GM12878 (cell line): ENCODE measurements at places on chromosomes 3 and 15.
A peak's percentile ranks its signal among the peaks of the same experiment; 100 is the strongest.

DNA sequence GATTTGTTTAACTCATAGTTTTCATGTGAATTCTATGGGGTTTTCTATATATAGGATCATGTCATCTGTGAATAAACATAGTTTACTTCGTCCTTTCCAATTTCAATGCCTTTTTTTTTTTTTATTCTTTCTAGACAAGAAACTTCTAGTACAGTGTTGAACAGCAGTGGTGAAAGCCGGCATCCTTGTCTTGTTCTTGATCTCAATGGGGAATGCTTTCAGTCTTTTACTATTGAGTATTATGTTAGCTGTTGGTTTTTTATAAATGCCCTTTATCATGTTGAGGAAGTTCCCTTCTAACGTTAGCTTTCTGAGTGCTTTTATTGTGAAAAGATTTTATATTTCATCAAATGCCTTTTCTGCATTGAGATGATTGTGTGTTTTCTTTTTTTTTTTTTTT lies 69.0 kb downstream of the SLMAP start:
- no peak for DNase-seq

GRCh38 chr3:104044002-104044401 lies 1322.7 kb upstream of the ALCAM start:
- DNase-seq, result no peak

GRCh38 chr3:39273119-39273518 lies 6.7 kb downstream of the CX3CR1 start:
- DNase-seq, result no peak

- DNase-seq, result no peak
Observed at GRCh38 chr3:149717391-149718056, 34.8 kb downstream of the COMMD2 start.

- no peak for DNase-seq
Observed at GRCh38 chr3:139772539-139773500, 95.0 kb upstream of the NMNAT3 start.

DNA sequence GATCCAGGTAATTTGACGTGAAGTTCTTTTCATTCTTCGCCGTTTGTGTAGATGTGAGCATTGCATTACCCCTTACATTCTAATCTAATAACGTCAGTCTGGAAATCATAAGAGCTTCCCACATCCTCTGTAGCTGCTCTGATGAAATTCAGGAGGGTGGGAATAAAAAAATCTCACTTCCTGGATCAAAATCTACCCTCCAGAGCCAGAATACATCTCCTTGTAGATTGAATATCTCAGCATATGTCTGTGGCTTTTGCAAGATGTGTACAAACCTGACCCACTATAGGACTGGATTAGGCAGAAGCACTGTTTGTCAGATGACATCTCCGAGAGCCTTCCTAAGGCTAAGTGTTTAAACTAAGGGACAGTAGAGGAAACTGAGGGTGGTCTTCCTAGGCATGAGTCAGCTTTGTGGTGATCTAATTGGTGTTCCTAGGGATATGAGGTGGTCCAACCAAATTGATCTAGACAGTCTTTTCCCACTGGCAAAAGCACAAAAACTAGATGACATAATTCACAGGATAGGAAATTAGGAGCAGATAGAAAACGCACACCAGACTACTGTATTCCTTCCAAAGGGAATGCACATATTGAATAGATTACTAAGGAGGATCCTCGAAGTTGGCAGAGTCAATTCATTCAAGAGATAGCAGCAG lies 216.3 kb upstream of the LRTM1 start:
- DNase-seq, result no peak

DNA sequence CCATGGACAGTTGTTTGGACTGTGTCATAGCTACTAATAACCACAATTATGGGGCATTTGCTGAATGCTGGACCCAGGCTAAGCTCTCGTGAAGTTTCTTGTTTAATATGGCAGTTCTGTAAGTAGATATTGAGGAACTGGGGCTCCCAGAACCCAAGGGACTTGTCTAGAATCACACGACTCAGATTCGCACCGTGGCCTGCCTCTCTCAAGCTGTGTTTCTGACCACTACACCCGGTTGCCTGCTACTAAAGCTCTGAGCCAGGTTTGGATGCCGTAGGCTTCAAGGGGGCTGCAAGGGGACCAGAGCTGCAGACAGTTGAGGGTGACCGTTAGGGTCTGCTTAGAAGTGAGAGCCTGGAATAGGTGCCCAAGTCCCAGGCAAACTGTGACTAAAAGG lies 11.5 kb downstream of the TEX264 start:
- DNase-seq, result no peak

GRCh38 chr15:41241221-41241964 lies 10.3 kb downstream of the CHP1 start:
- DNase-seq, result no peak

GRCh38 chr3:66256806-66257205 lies 36.0 kb downstream of the SLC25A26 start:
- no peak for DNase-seq

- DNase-seq, result peak; percentile 27
Observed at GRCh38 chr3:184005941-184006507, 11.7 kb downstream of the ABCC5 start.

DNA sequence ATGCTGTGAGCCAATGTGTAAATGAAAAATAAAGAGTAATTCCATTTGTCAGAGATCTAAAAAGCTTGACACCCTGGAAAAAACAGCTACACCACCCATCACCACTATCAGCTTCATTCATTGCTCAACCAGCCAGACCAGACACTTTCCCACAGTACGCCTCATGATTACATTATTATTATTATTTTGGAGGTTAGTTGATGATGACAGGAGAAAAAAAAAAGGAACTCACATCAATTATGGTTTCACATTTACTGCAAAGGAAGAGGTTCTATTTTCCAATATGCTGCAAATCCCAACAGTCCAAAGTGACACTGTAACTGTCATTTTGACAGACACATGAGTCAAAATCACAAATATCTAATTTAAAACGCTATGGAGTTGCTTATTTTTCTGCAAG lies 134.7 kb upstream of the TSC22D2 start:
- DNase-seq, result no peak

GRCh38 chr3:59027607-59028006 lies 22.2 kb downstream of the CFAP20DC start:
- no peak for DNase-seq

DNA sequence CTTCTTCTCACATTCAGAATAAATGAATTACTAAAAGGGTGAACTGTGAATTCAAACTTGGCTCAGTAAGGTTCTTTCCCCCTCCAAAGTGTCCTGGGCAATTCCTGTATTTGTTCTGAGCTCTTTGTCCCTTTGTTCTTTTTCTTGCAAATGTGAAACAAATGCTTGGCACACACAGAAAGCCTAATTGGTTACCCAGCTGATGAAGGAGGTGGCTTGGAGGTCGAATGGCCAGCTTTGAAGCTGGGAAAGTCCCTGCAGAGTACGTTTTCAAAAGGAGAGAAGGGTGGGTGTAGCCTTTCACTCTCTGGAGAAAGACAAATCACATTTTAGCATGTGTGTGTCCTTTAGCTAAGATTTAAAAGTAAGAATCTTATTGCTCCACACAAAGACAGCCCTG lies 154.4 kb downstream of the PEX5L start:
- DNase-seq, result peak; percentile 61

- no peak for DNase-seq
Observed at GRCh38 chr15:93477188-93477587, 388.2 kb upstream of the RGMA start.

DNA sequence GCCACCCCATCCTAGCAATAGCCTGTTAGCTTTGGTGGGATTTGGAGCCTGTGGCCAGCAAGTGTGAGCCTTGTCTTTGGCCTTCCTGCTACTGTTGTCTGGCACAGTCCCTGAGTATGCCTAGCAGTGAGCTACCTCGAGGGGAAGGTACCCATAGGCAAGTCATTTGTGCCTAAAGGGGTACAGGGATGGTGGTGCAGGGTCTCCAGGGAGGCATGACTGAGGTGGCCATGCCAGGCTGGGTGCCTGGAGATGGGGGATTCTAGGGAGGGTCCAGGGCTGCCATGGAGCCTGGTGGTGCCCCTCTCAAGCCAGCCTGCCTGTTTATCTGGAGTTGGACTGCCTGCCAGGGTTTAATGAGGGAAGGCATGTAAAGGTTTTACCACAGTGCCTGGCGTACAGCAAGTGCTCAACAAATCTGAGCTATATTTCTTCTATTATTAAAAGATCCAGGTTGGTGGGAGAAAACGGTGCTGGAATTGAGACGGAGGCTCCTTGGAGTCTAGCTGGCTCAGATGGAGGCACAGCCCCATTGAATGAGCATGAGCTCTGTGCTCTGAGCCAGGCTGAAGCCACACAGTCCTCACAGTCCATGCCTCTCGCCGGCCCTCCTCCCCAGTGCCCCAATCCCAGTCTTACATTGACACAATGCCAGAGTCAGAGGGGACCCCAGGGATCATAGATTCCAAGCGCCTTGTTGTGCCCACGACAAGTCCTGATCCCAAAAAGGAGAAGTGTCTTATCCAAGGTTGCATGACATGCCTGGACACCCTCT lies 76.2 kb downstream of the CORO2B start:
- no peak for DNase-seq

GRCh38 chr3:87186608-87187159 lies 40.4 kb upstream of the CHMP2B start:
- DNase-seq, result no peak

DNA sequence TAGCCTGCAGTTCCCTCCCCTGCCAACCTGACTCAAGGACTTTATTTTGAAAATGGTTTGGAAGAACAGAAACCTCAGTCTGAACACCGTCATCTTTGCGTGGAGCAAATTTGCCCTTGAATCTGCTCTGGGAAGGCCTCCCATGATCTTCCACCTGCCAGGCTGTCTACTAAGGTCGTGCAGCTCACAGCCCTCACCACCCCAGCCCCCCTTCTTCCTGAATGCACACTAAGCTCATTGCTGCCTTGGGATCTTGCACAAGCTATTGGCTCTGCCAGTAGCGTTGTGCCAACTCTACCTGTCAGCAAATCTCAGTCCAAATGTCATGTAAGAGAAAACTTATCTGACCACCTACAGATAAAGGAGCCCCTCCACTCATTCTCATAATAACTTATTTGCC lies 141.5 kb downstream of the USP13 start:
- no peak for DNase-seq

- DNase-seq, result no peak
Observed at GRCh38 chr3:149180057-149180573, 41.5 kb downstream of the CP start.

- DNase-seq, result no peak
Observed at GRCh38 chr15:47663101-47663500, 54.2 kb upstream of the SEMA6D start.

GRCh38 chr3:73324203-73325155 lies 263.0 kb downstream of the EBLN2 start:
- no peak for DNase-seq

DNA sequence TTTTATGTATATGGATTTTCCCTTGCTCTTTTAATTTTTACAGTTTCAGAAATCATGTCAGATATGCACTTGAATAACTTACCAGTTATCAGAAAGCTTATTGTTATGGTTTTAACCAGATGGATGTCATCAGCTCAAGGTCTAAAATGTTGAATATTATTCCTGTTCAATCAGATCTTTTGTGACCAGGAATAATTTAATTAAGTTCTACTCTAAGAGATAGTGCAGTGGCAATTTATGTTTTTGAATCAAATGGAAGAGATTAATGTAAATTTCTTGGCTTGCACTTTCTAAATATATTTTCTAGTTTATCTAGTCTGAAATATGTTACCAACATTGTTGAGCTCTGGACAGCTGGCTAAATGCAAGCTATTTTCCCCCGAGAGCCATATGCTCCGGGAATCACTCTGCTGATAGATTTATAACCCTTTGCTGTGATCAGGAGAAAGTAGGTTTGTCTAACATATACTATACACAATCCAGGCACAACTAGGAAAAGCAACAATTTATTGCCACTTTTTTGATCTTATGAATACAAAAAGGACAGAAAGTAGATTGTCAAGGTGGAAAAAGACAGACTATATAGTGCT lies 76.8 kb upstream of the CD96 start:
- DNase-seq, result no peak

DNA sequence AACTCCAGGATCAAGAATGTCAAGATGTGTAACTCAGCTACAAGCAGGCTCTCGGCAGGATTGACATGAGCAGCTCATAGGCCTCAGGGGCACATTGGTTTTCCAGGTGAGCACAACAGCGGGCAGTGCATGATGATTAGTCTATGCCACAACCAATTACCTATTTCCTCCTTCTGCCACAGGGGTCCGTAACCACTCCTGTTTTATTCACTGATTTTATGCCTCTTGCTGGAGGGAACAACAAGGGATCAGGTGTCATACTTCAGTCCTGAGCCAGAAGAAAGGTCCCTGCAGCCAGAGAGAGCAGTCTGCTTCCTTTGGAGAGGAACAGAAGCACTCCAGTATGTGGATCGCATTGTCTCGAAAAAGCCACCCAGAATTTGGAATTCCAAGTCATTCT lies 35.1 kb upstream of the PTPRG start:
- DNase-seq, result no peak

GRCh38 chr3:114405202-114405990 lies 111.6 kb downstream of the TIGIT start:
- DNase-seq, result no peak

DNA sequence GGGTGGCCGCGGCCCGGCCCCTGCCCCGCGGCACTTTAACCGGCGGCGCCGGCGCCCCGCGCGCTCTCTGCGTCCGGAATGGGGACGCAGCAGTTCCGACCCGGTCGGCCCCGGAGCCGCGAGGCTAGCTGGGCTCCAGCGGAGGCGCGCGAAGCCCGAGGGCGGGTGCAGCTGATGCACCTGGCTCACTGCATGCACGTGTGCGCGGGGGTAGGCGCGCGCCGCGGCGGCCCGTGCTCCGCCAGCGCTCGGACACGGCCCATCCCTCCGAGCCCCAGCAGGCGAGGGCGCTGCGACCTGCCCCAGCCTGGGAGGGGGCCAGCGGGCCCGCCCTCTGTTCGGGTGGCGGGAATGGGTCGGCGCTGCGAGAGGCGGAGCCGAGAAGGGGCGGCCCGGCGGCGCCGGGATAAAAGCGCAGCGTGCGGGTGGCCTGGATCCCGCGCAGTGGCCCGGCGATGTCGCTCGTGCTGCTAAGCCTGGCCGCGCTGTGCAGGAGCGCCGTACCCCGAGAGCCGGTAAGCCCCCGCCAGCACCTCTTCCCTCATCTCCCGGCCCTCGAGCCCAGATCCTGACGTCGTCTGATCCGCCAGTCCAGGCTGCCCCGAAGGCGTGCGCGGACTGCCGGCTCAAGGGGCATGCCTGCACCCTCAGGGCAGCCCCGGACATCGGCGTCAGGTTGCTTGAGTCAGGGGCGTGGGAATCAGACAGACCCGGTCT lies at the start of the genes CHDH and IL17RB:
TSS of gene CHDH (minus strand) at position 286 of the 717 bp plus-strand sequence. CDS start 22,411 bp downstream, outside the sequence.
TSS of gene IL17RB (plus strand) at position 435 of the 717 bp plus-strand sequence. CDS start at position 456, 21 bp downstream.
- no peak for DNase-seq

GRCh38 chr3:69558912-69559311 lies 173.0 kb upstream of the FRMD4B start:
- no peak for DNase-seq

- no peak for DNase-seq
Observed at GRCh38 chr15:68401496-68402431, 30.2 kb downstream of the ITGA11 start.
